ENCODE measurements at places on chromosomes 12 and 14. TPM values are rescaled to one million over a fixed set of nuclear protein-coding genes. Genes with fewer than 3 reads are reported as not detected.

GRCh38 chr12:21065845-21066244 is 65.1 kb upstream of the SLCO1B1 start:
- DNase-seq: no peak

GRCh38 chr12:54159589-54159988 is 29.2 kb downstream of the SMUG1 start:
- no peak for DNase-seq

DNA sequence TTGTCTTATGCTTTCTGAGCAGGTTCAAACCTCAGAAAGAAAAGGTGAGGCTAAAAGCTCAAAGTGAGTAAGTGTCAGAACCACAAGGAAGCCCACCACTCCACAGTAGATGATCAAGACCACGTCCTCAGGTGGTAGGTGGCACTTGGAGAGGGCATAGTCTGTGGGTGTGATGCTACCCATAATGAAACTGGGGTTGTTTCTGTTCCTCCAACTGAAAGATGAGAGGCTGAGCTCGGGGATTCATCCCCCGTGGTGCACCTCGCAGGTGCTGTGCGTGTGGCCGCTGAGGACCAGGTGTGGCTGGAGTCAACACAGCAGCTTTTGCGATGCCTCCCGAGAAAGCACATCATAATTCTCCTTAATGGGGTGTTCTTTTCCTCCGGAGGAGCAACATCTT is 285.7 kb downstream of the TTC8 start:
- no peak for DNase-seq

GRCh38 chr14:33280646-33281045 is 342.0 kb downstream of the NPAS3 start:
- DNase-seq: no peak

DNA sequence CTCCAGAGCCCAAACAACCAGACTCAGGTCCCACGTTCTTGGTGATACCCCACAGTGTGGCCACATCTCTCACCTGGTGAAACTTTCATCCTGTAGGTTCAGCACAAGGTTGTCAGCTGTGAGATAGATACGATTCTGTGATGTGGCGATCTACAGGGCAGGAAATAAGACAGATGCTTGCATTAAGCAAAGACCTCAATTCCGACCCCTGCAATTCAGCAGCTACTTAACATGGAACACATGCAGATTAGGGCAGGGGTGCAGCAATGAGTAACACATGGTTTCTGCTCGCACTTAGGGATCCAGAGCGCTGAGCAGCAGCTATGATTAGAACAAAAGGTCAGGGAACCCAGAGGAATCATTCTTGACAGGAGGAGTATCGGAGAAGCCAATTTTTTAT is 4.1 kb downstream of the PHB2 start:
- no peak for DNase-seq

GRCh38 chr12:125685915-125686314 is 620.7 kb downstream of the AACS start:
- no peak for DNase-seq

- DNase-seq: no peak
Observed at GRCh38 chr12:54304187-54304810, 3.5 kb upstream of the NFE2 start.

Gene NKX2-1
- total RNA-seq: not detected

DNA sequence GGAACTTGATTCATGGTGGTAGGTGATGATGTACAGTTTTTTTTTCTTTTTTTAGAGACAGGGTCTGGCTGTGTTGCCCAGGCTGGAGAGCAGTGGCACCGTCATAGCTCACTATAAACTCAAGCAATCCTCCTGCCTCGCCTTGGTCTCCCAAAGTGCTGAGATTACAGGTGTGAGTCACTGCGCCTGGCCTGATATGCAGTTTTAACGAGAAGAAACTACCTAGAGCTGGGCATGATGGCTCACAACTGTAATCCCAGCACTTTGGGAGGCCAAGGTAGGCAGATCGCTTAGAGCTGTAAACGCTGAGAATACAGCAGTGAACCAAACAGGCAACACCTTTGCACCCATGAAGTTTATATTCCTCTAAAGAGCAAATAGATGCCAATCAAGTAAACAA is 13.0 kb upstream of the VPS37B start:
- no peak for DNase-seq

DNA sequence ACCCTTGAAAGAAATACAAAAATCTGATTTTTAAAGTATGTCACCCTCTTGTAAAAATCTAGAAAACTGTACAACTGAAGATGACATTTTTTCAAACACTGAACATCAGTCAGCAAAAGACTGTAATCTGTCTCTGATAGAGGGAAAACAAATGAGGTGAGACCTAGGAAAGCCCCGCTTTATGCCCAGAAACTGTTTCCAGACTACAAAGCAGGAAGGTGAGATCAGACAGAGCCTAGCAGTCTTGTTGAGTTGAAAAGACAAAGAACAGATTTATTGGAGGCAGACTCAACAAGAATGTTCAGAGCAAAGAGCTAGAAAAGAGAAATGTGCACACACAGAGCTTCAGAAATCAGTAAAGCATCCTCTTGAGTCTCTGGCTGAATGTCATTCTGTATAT is 873.6 kb downstream of the LRFN5 start:
- no peak for DNase-seq

DNA sequence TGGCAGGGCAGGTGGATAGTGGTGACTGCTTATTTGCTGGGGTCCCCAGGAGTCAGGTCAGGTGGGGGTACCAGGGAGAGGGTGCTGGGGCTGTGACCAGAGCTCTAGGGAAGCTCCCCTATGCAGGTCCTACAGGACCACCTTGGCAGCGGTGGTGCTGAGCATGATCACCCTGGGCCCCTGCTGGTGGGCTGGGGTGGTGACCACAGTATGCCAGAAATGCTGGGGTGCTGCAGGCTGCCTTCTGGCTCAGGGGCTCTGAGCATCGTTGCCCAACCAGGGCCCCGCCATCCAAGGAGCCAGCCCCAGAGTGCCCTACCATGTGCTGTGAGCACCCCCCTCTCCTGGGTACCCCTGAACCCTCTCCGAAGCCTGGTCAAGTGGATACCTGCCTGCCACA is 17.5 kb upstream of the NUDT14 start:
- DNase-seq: no peak

DNA sequence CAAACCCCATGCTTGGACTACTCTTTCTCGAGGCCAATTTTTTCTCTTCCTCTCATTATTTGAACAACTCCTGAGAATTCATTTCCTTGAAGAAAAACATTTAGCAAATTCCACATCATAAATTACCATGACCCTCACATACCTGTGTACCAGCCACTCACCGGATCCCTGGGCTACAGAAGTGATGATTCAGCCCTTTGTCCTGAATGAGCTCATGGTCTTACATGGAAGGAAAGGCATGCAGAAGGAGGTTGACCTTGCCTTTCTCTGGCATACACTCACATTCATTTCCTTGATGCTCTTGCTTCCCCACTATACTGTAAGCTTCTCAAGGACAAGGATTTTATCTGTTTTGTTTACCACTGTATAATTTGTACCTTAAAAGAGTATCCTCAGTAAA is 191.5 kb downstream of the SLC5A8 start:
- no peak for DNase-seq

Gene NOS1
- not detected for total RNA-seq

- DNase-seq: no peak
Observed at GRCh38 chr12:105352940-105353635, 22.6 kb downstream of the C12orf75 start.
